ENCODE measurements at places on chromosomes 12 and 14.

GRCh38 chr12:19799895-19800602, 360.8 kb downstream of the AEBP2 start:
- DNase-seq = no peak

DNA sequence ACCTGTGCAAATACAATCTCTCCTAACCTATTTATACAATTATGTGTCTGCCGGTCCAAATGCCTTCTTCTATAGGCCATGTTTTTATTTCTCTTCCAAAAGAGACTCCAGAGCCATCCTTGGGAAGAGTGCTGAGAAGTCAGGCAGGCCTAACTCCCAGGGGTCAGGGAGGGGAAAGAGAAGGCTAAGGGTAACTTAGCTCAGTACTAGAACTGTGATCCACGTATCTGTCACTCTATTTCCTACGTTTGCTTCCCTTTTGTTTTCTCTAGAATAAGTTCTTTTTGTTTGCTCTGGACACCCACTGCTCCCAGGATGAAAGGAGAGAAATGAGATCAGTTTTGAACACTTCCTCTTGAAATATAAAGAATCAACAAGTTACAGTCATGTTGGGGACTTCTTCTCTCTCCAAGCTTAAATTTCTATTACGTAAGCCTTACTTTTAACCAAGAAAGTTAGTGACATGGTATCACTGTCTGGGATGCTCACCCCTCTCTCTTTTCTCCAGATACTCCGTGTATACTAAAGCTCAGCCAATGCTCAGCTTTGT, 79.2 kb downstream of the DAD1 start:
- no peak for DNase-seq

DNA sequence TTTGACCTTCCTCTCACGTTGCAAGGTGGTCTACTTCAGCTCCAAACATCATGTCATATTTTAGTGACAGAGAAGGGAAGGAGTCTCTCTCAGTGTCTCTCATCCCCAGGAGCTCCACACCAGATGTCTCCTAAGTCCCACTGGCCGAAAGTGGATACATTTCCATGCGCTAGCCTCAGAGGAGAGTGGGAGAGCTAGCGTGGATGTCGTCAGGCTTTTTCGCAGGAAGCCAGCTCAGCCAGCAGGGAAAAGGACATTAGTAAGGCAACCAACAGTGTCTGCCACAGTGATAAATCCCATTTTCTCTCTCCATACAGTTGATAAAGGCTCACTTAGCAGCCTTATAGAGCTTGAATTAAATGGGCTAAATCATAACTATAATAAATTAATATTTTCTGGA, 155.7 kb downstream of the PELI2 start:
- DNase-seq = no peak

GRCh38 chr14:103545219-103545914, 16.4 kb downstream of the TRMT61A start:
- no peak for DNase-seq

- no peak for DNase-seq
Observed at GRCh38 chr12:56204275-56204674, 15.0 kb upstream of the SMARCC2 start.

DNA sequence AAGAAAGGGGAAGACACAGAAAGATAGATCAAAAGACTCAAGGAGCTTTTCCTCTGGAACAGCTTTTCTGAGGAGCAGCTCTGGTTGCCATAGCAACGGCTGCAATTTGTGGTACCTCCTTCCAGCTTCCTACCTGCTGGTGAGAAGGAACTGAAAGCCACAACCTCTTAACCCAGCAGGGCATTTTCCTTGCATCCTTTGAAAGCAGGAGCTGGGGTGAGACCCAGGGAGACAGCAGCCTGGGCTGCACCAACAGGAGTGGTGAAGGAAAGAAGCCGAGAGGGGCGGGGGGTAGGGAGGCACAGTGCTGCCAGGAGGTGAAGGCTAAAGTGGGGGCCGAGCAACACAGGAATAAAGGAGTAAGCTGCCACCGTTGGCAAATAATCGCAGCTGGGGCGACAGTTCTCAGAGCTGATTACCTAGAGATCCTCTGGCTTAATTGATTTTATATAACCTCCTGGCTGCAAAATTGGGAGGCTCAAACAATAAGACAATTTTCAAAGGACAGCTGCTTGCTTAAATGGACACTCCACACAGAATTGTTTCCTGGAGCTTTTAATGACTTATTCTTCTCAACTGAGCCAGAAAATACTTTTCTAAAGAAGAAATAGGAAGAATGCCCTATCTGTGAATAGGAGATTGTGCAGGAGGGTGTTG, 129.4 kb downstream of the RPAP3 start:
- DNase-seq = no peak
